ENCODE measurements at places on chromosomes 7 and 10.

GRCh38 chr10:5575144-5575481, 50.4 kb downstream of the CALML3 start:
- no peak for DNase-seq

- peak; percentile 34 for DNase-seq
These were observed 133.9 kb downstream of the DKK1 start for GRCh38 chr10:52447931-52448353.

- no peak for DNase-seq
These were observed 200.4 kb upstream of the YAE1 start for GRCh38 chr7:39365751-39366295.

DNA sequence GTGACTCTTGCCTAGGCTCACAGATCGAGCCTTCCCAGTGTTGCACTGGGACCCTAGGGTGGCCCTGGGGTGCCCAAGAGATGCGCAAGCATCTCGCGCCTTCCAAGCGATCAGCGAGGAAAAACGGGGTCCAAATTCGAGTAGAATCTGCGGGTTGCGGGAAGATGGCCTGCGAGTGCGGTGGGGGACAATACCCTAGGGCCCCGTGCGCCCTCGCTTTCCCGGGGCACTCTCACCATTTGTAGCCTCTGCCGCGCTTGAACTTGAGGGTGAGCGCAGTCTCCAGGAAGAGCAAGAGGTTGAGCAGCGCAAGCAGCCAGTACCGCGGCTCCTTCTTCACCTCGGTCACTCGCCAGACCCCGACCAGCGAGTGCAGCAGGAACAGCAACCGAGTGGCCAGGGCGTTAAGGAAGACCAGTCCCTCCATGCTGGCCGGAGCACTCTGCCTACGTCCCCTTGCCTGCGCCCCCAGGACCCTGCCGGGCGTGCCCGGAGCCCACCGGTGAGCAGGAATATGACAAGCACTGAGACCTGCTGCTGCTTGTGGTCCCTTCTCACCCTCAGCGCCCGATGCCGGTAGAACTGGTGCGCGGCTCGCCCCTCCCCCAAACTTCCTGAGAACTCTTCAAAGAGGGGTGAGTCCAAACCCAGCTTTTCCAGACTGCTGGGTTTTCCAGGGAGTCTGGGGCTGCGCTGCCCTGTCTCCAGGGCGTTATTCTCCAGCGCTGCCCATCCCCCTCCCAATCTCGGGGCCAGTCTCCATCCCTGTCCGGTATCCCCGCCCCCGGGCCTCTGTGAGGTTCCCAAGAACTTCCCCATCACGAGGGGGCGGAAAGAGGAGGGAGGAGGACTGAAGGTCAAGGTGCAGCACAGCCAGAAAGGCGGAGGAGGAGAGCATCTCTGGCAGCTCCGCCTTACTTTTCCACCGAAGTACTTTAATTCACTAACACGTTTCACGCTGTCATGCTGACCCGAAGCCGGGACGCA, at the start of gene TMEM26:
TMEM26 (minus strand) TSS at position 727 of the 987 bp plus-strand sequence; CDS start at position 427, 300 bp downstream.
- DNase-seq, result no peak

DNA sequence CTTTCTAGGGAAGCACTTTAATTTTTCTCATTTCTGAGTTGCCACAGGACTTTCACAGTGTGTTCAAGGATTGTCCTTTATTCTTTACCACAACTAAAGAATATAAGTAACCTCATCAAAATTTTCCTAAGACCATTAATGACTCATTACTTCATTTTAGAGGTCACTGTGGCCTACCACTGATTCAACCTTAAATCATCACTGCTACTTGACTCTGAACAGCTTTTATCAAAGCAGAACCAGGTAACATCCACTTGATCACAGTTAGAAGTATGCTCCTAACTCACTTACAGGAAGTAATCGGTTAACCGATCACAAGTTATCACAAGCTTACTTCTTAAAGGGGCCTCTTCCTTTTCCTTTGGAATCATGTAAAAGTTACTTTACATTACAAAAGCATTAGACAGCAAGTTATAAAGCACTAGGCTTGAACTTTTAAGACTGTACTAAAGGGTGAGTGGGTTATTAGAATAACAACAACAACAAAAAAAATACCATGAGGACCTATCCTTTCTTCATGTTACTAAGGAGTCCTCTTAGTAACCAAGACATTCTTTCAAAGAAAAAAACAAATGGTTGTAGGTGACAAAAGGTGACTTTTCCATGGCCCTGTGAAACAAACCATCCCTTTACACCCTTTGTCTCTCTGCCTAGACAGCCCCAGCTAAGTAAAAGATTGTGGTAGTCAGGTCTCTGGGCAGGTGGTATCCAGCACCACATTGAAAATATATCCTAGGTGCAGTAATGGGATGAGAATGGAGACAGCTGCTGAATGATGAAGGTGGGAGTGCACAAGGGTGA, 40.0 kb upstream of the PDK4 start:
- DNase-seq, result no peak

GRCh38 chr10:110413903-110414547, 83.7 kb upstream of the DUSP5 start:
- DNase-seq, result no peak

GRCh38 chr10:47042199-47042473, 130.9 kb downstream of the PTPN20 start:
- no peak for DNase-seq

- DNase-seq, result no peak
These were observed 79.9 kb downstream of the COL26A1 start for GRCh38 chr7:101442426-101443070.

- no peak for DNase-seq
These were observed 41.7 kb upstream of the LOXL4 start for GRCh38 chr10:98309366-98310355.

- DNase-seq, result no peak
These were observed 101.5 kb downstream of the GRM3 start for GRCh38 chr7:86745013-86745745.

DNA sequence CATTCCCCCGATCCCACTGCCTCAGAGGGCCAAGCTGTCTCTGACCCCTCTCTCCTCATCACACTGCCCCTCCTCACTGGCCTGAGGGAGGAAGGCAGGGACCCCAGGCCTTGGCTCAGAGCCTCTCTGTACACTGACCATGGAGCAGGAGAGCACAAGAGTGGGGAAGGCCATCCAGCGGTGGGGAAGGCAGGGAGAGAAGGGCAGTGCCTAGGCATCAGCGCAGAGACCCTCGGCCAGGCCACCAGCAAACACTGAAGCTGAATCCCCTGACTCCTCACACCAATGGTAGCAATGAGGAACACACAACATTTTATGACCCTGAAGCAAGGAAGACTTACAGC, 14.8 kb downstream of the OGDHL start:
- DNase-seq, result no peak

- peak; percentile 69 for DNase-seq
These were observed 21.8 kb upstream of the MRC1 start for GRCh38 chr10:17787087-17787961.

DNA sequence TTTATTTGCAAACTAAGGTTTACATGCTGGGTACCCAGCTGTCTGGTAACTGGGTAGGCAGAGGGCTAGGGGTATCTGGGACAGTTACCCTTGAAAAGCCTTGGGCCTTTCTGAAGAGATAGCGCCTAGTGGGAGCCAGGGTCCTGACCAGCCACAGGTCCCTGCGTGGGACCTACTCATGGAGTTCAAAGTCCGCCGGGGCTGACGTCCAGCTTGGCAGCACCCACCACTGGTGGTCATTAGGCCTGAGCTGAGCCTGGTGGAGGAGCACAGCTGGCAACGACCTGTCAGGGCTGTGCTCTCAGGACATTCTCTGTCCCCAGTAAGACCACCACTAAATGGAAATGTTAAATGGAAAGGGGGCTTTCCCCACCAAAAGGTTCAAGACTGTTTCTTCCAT, 20.0 kb downstream of the GUSB start:
- DNase-seq, result no peak

DNA sequence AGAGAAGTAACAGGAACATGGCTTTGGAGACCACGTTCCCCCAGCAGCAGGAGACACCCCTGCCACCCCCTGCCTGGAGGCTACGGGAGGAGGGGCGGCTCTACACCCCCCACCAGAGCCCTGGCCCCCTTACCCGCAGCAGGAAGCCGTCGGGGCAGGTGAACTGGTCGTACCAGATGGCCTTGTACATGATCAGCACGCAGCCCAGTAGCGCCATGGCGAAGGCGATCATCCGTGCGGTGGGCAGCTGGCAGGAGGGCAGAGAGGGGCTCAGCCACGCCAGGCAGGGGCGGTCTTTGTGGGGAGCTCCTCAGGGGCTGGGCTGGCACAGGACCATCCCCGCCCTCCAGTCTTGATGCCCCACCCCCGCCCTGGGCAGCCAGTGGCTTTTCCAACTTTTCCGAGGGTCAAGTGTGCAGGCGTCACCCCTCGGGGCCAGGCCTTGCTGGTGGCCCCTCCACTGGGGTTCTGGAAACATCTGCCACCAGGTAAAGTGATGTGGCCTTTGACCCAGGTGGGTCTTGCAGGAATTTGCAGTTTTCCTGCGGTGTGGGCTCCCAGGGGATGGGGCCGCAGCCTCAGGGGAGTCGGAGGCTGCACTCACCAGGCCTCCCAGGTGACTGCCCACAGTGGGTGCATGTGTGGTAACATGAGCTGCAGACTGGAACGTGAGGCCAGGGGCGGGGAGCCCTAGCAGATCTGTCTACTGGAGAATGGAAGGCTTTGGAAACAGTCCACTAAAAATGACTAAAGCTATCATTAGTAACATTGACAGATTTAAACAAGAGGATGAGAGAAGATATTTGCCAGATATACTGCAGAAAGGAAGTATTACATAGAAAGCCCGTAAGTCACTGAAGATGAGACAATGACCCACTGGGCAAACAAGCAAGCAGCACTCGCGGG, 9.7 kb downstream of the CALY start:
- DNase-seq, result no peak

DNA sequence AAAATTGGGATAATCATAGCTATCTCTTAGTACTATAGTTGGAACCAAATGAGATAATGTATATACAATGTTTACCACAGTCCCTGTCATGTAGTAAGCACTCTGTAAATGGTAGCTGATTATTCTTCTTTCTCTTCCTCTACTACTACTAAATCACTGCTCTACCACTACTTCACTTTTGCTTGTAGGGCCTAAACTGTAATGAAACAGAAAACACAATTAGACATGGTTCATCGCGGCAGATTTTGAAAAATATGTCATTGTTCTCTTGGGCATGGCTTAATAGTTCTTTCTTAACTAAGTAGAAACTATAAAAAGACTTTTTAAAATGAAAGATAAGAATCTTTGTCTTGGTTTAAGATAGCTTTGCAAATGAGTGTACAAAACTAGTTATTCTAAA, 34.9 kb downstream of the R3HCC1L start:
- no peak for DNase-seq

DNA sequence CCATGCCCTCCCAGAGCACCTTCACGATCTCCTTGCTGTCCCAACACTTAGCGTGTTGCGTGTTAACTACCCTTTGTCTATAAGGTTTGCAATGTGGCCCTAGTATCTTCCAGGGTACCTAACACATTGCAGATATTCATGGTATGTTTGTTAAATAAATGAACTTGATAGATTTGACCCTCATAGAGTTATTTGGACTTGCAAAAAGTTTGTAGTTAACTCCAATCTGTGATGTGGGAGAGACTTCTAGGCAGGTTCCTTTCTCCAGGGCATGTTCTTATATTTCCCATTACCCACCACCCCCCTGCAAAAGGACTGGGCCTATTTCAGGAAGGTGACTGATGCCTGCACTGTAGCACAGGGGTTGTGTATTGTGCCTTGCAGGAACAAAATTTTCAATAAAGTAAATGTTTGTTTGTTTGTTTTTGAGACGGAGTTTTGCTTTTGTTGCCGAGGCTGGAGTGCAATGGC, 612 bp downstream of the HILPDA start:
- DNase-seq, result no peak

- peak; percentile 10 for DNase-seq
These were observed 49.0 kb upstream of the ARHGAP12 start for GRCh38 chr10:31977440-31978155.

DNA sequence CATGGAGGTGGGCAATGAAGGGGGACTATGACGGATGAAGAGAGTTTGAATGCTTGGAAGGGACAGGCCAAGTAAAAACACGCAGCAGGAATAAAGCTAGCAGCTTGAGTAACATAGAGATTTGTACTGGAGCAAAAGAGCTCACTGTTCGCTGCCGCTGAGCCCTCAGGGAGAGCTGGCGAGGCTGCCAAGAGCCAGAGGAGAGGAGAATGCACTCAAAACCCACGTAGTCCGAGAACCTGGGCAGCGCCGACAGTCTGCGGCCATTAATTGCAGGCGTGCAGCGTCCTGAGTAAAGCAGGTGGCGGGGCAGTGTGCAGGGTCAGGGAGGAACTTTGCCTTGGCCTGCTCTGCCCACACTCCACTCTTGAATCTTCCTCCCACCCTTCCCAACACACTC, 68.2 kb downstream of the SLC37A3 start:
- no peak for DNase-seq

DNA sequence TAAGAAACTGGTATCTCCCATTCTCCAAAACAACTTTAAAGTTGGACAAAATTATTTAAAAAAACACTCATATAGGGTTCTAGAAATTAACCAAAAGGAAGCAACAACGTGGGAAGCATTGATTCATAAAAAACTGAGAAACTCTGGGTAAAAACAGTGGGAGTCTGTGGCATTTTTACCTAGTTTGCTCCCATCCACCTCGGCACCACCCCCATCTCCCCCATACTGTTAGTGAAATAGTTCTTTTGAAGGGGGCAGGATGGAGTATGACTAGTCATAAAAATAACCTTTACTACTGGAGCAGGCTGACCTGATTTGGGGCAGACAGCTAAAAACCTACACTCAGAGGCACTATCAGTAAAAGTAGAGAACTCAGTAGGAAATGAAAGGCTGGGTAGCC, 123.2 kb downstream of the AVL9 start:
- DNase-seq, result no peak

- DNase-seq, result no peak
These were observed 20.5 kb upstream of the CFAP46 start for GRCh38 chr10:132962623-132963429.

DNA sequence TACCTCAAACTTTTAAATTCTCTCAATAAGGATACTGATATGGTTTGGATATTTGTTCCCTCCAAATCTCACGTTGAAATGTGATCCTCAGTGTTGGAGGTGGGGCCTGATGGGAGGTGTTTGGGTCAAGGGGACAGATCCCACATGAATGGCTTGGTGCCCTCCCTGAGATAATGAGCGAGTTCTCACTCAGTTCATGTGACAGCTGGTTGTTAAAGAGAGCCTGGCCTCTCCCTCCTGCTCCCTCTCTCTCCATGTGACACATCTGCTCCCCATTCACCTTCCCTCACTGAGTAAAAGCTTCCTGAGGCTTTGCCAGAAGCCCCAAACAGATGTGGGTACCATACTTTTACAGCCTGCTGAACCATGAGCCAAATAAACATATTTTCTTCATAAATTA, 19.2 kb downstream of the ABCB4 start:
- no peak for DNase-seq

GRCh38 chr7:3141326-3141725, 97.7 kb upstream of the CARD11 start:
- DNase-seq, result no peak

All from HS-5 (cell line).